Activated CD8-positive, alpha-beta T cell treated with anti-CD3 and anti-CD28 coated beads for 36 hours (primary cell): ENCODE measurements at places on chromosomes 6 and 20.

DNA sequence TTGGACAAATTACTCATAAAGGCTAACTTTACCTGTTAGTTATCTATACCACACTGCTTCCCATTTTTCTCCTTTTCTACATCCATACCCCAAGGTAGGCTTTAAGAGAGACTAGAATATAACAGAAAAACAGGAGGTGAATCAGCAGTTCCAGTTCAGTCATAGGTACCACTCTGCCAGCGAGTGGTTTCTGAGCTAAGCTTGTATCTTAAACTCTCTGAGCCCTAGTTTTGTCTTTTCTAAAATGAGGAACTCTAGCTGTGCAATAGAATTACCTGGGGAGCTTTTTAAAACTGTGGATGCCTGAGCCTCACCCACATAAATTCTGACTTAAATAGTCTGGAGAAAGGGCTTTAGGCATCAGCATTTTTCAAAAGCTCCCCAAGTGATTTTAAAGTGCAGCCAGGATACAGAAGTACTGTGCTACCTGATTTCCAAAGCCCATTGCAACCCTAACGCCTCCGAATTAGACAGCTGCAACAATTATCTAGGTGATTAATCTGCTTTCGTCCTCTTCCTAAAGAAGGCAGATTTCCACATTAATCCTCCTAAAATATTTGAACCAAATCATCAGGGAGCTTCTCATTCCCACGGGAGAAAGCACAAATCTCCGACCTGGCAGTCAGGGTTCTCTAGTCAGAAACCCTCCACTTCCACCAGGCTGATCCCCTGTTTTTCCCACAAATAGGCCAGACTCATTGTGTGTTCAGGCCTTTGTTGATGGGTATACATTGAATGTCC, 37.4 kb upstream of the RPL7L1 start:
- no peak for DNase-seq

DNA sequence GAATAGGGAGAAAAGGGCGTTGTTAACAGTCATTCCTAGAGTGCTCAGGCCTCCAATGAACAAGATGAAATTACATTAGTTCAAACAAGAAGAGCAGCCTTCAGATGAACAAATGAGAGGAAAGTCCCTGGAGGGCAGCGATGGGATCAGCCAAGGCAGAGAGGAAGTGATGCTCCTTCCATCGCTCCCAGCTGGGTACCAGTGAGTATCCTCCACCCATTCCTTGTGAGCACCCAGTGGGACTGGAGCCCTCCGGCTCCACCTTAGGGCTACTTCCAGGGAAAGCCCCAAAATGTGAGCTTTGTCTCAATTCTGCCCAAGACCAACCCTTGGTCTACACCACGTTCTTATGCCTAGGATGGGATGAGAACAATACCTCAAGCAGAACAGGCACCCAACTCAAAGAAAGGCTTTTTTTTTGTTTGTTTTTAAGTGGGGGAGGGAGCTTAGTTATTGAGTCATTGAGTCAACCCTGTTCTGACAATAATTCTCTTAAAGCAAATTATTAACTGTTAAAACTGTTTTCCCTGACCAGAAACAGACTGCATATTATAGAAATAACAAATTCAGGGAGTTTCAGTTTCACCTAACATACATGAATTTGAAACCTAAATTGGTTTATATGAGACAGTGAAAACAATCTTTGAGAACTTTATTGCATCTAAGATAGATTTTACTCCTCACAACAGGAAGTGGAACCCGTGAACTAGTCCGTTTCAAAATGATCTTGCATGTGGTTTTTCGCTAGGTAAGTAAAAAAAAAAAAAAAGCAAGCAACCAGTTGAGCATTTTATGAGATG, 106.9 kb downstream of the IPCEF1 start:
- DNase-seq = peak; percentile 52

GRCh38 chr6:14695579-14695978, 550.3 kb upstream of the JARID2 start:
- no peak for DNase-seq

DNA sequence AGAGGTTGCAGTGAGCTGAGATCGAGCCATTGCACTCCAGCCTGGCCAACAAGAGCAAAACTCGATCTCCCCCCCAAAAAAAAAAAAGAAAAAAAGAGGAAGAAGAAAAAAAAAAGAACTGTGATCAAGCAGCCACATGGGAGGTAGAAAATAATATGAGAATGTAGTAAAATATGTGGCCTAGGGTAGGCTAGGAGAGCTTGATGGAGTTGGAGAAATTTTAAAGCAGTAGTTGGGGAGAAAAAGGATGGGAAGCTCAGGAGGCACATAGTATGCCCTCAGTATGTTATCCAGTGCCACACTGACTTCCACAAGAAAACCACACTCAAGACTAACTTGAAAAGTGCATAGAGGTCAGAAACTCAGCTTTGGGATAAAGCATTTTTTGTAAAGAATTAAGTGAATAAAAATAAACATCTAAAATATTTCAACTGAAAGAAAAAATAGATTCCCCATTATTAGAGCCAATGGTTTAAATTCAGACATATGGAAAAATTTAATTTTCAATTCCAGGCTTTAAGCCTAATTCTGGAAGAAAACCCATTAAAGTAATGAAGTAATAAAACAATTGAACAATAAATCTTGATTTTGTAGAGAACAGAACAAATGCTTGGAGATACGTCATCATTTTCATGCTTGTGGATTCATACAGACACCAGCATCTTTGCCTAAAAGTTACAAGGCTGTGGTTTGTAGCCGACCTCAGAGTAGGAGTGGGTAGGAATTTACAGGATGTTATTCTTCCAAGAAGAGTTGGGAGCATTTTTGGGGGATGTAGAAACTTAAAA, 34.7 kb downstream of the PLEKHG1 start:
- no peak for DNase-seq

DNA sequence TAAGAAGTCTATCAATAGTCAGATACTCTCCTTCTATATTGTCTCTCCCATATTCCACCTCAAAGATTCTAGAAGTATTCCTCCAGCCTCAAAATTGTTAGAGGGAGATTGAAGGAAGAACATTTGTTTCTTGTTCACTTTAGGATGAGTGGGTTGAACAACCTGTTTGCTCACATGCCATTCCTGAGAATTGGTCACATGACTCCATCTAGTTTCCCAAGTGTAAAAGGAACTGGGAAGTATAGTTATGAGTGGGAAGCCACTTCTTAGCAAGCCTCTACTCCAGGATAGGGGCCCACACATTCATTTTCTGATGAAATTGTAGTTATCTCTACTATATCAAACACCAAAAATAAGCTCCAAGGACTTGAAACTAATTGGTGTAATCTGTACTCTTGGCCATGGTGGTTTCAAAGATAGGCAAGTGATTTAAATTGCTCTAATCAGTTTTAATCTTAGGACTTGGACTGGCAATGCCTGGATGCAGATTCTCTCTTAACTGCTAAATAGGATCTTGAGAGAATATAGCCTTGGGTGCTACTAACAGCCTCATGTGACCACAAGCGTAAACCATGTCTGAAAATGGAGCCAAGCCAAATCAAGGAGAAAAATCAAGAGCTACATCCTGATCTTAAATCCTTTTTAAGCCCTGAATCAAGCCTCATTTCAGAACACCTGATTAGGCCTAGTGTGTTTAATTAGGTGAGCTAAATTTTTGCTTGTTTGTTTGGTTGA, 758.7 kb upstream of the MAN1A1 start:
- DNase-seq = no peak

DNA sequence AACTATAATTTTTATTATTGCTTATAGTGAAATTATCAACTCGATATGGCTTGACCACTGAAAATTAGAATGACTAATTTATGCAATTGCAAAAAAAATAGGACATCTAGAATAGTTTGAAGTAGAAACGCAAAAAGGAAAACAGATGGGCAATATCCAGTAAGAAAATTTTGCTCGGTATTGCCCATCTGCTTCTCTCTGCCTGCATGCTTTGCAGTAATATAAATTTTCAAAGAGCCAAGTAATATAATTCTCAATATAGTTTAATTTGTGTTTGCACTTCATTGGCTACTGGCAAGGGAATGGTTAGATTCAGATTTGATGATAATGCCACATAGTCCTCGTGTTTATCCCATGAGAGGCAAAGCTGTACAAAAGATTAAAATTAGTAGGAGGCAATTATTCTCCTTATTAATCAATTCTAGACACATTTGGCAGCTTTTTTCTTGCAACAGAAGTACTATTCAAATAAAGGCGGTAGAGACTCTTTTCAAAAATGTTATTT, 27.3 kb upstream of the LAMA2 start:
- no peak for DNase-seq

DNA sequence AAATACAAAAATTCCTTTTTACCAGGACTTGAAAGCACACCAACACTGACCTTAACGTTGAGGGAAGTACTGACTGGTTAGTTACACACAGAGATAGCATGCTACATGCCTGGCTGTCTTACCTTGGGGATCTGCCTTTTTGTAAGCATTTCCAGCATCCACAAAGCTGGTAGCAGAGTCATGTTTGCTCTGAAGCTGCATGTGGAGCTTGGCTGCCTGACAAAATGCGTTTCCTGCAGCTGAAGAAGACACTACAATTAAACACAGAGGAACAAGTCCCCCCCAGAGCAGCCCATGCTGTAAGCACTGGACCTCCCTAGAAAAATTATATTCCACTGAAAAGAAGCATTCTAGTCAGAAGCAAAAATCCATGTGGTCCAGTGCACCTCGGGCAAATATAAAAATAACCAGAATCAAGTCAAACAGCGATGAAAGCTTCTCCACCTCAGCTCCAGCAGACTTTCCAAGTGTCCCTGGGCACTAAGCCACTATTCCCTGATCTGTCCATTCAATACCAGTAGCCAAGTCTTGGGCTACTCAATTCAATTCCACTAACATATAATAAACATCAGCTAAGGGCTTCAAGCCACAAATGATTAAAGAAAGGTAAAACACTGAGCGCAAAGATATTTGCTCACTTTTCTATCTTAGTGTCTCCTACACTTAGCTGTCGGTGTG, 24.2 kb downstream of the NAPB start:
- DNase-seq = no peak

DNA sequence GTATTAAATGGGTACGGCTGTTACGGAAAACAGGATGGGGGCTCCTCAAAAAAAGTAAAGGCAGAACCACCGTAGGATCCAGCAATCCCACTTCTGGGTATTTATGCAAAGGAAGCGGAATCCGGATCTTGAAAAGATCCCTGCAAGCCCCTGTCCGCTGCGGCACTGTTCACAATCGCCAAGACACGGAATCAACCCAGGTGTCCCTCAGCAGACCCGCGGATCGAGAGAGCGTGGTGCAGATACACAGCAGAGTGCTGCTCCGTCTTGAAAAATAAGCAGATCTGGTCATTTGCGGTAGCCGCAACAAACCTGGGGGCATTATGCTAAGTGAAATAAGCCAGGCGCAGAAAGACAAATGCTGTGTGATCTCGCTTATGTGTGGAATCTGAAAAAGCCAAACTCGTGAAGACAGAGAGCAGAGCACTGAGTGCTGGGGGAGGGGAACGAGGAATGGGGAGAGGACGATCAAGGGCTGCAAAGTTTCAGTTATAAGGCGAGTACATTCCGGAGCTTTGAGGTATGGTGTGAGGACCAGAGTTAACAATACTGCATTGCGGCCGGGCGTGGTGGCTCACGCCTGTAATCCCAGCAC, 41.3 kb downstream of the NTSR1 start:
- DNase-seq = no peak

- DNase-seq = no peak
Measured at GRCh38 chr20:41320976-41321375, 3.4 kb upstream of the ZHX3 start.

DNA sequence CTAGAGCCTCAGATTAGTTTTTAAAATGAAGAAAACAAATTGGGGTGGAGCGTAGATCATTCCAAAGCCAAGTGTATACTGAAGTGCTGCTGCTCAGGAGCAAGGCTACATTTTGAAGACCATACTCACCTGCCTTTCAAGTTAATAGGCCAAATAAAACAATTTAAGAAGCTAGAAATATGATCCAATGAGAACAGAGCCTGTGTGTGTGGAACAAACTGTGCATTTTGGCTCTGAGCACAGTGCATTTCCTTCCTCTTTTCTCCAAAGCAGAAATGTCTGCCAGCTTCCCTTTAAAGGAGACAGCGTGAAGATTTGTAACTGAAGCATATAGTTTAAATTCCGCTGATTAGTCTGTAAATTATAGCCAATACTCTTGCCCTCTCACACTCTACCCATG, 3.2 kb upstream of the IFNGR1 start:
- no peak for DNase-seq

DNA sequence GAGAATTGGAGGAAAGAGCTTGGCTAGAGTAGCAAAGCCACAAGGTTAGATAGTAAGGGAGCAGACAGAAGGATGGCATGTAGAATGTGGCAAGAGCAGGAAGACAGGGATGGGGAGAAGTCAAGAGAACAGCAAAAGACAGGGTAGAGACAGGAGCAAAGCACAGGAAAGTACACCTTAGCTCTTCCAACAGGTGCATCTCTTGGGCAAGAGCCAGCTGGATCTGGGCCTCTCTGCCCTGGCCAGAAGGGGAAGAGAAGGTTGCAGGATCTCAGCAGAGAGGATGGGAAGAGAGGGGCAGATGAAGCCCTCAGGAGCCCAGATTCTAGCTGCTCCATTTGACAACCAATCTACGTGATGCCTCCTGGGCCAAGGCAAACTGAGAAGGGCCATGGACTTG, 16.7 kb downstream of the SCUBE3 start:
- DNase-seq = no peak

DNA sequence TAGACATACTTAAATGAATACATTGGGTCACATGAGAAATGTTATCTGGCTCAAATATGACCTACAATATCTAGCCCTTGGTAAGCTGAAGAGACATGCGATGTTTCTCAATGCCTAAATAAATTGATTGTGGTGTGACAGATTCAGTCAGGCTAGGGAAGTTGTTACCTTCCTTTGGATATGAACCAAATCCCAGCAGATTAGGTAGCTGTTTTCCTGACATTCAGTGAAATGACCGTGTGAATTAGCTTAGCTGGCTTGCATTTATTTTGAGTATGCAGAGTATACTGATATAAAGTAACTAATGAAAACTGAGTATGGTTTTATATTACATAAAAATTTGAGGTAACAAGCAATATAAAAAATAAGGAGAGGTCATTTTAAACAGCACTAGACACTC, 288.2 kb downstream of the GJA1 start:
- no peak for DNase-seq

GRCh38 chr20:16612706-16613105, 39.5 kb upstream of the KIF16B start:
- DNase-seq = no peak

DNA sequence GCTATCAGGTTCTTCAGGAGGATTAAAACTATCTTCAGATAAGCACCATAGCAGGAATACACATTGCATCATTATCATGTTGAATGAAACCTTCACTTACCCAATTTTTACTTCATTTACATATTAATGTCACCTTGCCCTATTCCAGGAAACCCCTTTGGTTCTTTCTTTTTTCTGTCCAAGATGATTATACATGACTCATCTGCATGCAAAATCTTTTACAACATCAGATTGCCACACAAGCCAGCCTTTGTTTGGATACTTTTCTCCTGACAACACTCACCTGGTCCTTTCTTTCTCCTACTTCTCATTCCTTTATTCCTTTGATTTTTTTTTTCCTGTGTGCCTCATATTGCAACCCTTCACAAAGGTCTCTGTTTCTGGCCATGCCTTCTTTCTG, 200.5 kb upstream of the POU3F2 start:
- no peak for DNase-seq

DNA sequence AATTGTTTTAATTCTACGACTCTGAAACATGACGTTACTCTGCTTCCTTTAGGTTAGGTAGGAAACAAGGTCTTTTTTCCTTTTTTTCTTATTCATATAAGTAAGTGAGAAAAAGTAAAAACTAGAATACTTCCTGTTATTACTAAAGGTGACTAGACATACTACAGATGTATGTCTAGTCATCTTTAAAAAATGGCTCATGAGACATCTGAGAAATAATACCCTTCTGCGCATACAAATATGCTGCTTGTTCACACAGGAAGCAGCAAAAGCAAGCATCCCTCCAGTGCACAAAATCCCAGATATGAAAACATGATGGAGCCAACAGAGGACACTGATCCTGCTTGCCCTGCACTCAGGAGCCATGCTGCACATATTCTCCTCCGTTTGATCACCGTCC, 699.1 kb downstream of the EPM2A start:
- no peak for DNase-seq
